Activated naive CD4-positive, alpha-beta T cell (primary cell): ENCODE measurements at places on chromosomes 2 and 18.

DNA sequence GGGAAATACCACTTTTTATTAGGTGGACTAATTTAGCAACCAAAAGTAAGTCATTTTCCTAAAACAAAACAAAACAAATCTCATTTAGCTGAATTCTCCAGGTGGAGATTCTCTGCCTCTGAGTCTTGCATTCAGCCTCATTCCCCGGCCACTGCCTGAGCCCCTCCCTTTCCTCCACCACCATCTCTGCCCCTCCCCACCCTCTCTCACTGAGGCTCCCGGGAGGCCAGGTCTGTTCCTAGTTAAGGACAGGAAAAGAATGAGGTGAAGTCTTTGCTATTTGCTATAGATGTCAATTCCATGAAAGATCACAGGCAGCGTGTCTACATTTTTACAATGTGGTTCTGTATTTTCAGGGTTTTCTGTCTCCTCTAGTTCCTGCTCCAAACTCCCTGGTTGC, 83.0 kb upstream of the SOX11 start:
- DNase-seq, result no peak

- DNase-seq, result no peak
Measured at GRCh38 chr18:58362027-58362575, 266.8 kb downstream of the ALPK2 start.

DNA sequence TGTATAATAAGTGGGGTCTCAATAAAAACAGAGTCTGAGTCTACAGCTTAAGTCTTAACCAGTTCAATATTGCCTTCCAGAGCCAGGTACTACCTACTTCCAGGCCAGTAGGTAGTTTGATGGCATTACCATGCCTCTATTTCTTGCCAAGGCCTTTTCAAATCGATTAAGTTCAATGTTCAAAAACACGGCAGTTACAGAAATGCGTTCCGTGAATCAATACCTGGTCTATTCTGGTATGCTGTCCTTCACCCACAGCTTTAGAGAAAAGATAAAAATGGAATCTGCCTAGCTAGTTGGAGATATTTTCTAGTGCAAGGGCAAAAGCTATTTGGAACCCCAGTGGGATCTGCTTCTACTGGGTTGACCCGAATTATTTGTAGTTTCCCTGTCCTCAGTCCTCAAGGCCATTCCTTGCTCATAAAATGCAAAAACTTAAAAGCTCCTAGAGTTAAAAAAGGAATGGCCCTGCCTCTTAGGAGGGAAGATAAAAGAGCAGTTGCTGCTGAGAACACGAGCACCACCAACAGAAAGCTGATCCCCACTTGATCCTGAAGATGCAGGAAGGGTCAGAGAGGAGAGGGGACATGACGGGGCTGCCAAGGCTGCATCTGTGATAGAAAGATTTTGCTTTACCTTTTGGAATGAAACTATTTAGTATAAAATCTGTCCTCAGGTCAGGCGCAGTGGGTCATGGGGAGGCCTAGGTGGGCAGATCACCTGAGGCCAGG, 109.6 kb upstream of the SCG2 start:
- DNase-seq, result no peak

DNA sequence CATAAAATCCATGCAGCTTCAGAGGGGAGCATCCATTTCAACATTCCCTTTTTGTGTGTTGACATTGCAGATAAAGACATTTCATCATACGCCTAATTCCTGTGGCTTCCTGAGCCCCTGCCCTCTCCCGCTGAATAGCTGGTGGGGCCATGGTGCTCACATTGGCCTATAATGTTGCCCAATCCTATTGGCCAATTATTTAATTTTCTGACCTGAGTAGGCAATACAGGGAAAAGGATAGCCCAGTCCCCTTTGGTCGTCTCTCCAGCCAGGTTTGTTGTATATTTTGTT, 163.8 kb upstream of the MYCN start:
- DNase-seq, result no peak

- no peak for DNase-seq
Measured at GRCh38 chr2:23835988-23836387, 90.9 kb downstream of the ATAD2B start.

GRCh38 chr2:132975193-132976105, 305.4 kb upstream of the LYPD1 start:
- DNase-seq, result no peak

GRCh38 chr2:54598347-54599325, 124.8 kb upstream of the EML6 start:
- DNase-seq, result no peak

DNA sequence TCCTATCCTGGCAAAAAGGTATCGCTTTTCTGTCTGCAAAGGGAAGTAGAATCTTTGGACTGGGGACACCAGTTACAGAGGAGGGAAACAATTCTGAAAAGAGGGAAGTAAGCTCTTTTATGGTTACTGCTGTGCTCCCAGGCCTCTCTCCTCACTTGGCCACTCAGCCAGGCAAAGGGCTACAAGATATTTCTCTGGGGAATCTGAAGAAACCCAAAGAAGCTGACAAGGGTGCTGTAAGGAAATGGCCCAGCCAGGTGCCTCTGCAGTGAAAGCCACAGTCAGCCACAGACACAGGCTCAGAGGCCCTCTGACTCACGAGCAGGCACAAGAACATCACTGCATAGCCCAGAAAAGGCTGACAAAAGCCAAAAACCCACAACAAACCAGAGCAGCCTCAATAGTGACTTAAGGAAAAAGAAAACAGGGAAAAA, 5.8 kb downstream of the HDLBP start:
- DNase-seq, result no peak

- DNase-seq, result no peak
Measured at GRCh38 chr2:181904022-181904632, 12.6 kb downstream of the ITPRID2 start.

DNA sequence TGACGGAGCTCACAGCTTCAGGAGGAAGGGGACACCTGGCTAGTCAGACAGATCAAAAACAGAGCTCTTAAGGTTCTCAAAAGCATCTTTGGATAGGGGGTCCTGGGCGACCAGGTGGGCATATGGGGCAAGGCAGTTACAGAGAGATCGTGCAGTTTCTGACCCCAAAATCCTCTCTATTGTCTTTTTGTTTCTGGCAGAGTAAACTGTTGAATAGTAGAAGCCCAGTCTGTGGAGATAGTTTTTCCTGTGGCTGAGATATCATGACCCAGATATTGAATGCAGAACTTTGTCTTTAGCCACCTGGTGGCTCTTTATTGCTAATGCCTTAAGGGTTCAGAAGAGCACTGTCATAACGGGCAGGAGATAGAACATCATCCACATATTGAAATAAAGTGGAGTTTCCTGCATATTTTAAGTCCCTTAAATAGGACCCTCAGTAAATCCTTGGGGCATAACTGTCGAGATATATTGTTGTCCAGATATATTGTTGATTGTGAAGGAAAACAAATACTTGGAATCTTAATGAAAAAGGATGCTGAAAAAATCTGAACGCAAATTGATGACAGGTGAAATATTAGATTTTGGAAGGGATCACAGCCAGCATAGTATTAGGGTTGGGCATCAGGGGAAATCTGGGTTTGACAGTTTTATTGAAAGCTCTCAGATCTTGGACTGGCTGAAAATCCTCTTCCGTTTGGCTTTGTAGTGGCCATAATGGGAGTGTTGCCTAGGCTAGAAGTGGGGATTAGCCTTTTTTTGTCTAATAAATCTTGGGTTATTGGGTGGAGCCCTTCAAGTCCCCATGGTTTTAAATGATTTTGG, 14.1 kb upstream of the ZDBF2 start:
- DNase-seq, result no peak
